ENCODE measurements at places on chromosomes 5 and 9.

GRCh38 chr5:149852641-149853330 lies 91.8 kb downstream of the PDE6A start:
- DNase-seq = peak; percentile 70

DNA sequence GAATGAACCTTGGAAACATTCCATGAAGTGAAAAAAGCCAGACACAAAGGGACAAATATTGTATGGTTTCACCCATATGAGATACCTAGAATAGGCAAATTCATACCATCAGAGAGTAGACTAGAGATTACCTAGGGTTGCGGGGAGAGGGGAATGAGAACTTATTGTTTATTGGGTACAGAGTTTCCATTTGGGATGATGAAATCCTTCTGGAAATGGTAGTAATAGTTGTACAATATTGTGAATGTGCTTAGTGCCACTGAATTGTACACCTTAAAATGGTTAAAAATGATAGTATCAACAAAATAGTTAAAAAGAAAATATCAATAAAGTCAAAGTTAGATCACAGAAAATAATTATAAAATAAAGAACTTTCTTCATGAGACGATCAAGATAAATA lies 25.5 kb downstream of the CATSPER3 start:
- DNase-seq = no peak

GRCh38 chr5:152549709-152550108 lies 144.6 kb upstream of the NMUR2 start:
- DNase-seq = no peak

- peak; percentile 70 for DNase-seq
These were observed 69.4 kb downstream of the MSX2 start for GRCh38 chr5:174793684-174794328.

DNA sequence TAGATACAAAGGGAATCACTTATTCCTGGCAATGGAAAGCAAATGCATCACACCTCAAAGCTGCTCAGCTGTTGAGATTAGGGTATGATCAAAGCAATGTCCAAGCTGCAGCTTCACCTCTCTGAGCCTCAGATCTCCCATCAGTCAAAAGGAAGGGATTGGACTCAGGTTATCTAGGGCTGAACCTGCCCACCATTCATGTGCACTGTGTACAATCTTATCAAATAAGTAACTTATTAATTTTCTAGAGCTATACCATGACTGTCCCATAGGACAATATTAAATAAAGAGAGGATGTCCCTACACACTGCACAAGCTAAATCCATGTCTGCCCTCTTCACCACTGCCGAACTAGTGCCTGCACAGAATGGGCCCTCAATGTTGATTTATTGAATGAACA lies 127.0 kb downstream of the HSD17B3 start:
- no peak for DNase-seq

- no peak for DNase-seq
These were observed 227.6 kb upstream of the IRX4 start for GRCh38 chr5:2110137-2110933.

DNA sequence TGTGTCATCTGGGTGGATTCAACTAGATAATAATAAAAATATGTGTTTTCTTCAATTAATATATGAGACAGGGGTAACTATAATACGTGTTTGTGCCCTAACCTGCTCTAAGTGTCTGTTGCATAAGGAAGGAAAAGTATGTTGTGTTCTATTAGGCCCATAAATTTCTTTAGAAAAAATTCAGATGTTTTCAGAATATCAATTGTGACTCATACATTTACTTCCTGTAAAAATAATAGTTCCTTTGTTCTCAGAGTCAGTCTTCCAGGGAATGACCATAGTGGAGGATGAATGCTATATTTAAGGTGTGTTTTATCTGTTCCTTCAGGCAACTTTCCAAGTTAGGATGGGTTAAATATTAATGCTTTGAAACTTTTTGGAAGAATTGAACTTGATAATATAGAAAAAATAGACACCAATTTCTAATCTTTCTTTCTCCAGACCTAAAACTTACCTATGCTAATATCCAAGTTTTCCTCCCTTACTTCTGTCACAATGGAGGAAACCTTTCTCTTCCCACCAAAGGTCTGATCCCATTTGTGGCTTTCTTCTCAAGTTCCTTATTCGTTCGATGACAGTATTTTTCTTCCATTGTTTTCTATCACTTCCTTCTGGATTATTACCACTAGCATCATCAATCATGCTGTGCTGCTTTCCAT lies 49.9 kb downstream of the ISL1 start:
- DNase-seq = no peak

- no peak for DNase-seq
These were observed 2.2 kb upstream of the ICE1 start for GRCh38 chr5:5420251-5420650.

DNA sequence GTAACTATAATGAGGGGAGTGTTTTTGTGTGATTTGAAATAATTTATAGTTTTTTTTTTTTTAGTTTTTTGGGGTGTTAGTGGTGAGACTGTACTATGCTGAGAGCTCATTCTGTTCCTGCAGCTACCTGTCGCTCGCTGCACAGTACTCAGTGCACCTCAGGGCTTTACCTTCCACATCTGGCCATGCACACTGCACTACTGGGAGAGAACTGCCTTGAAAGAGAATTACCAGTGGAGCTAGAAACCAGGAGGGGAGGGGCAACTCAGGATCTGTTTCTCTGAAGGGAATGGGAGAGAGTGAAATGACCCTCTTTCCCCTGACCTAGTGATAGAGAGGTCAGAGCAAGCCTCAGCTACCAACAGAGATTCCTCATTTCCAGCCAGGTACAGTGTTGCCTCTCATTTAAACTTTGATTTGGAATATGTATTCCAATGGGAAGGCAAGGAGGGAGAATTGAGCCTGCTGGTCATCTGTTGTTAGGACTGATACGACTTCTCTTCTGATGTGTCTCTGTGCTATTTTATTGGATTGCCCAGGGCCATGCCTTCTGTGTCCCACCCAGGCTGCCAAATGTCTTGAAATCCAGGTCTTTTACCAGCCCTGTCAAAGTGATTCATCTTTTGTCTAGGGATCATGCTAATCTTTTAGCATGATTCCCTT lies 8.9 kb downstream of the ATG10 start:
- no peak for DNase-seq

- no peak for DNase-seq
These were observed 72.8 kb downstream of the PRRT1B start for GRCh38 chr9:131618071-131618479.

DNA sequence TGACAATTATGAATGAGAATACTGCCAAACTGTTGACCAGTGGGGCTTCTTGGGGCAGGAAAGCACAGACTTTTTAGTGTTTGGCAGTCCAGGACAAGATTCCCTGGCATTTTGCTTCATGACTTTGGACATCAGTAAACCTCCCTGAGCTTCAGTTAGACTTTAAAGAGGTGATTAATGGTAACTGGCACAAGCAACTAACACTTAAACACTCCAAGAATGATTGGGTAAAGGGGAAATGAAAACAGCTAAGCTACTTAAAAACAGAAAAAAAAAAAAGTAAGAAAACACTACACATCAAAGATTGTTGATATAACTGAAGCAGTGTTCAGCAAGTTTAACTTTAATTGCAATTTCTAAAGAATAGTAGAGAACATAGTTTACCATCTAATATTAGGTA lies 13.4 kb downstream of the PAIP1 start:
- DNase-seq = no peak
